A549 treated with GW870086 at 1 μM for 4 hours (cell line): ENCODE measurements at places on chromosomes 4 and X. TPM values are rescaled to one million over a fixed set of nuclear protein-coding genes. Genes with fewer than 3 reads are reported as not detected.

The TMPRSS11D gene
- not detected in 5 replicates for total RNA-seq

The ERCC6L gene
- total RNA-seq: 9.8 to 12.6 TPM (median 11.6 TPM) in 5 replicates

The CLGN gene
- total RNA-seq: 4.2 to 6.1 TPM (median 5.2 TPM) in 5 replicates

The UCP1 gene
- total RNA-seq: 0.08 to 0.17 TPM (median 0.09 TPM) in 3 of 5 replicates, not detected in the others

The HCFC1 gene
- total RNA-seq: 32.7 to 37.9 TPM (median 37.7 TPM) in 5 replicates

The FGFBP1 gene
- 2.7 to 4.2 TPM (median 3.1 TPM) in 5 replicates for total RNA-seq

The COX7B2 gene
- not detected in 5 replicates for total RNA-seq

The RXFP1 gene
- total RNA-seq: not detected in 5 replicates

The RAB9B gene
- total RNA-seq: 0.03 to 0.05 TPM (median 0.05 TPM) in 3 of 5 replicates, not detected in the others

The SLC4A4 gene
- 0.91 to 1.7 TPM (median 1.2 TPM) in 5 replicates for total RNA-seq

The RAB41 gene
- total RNA-seq: not detected in 5 replicates
